NCI-H2227 treated with DMSO at 0.1 percent for 48 hours (cell line): ENCODE measurements at places on chromosomes 2 and 18.

DNA sequence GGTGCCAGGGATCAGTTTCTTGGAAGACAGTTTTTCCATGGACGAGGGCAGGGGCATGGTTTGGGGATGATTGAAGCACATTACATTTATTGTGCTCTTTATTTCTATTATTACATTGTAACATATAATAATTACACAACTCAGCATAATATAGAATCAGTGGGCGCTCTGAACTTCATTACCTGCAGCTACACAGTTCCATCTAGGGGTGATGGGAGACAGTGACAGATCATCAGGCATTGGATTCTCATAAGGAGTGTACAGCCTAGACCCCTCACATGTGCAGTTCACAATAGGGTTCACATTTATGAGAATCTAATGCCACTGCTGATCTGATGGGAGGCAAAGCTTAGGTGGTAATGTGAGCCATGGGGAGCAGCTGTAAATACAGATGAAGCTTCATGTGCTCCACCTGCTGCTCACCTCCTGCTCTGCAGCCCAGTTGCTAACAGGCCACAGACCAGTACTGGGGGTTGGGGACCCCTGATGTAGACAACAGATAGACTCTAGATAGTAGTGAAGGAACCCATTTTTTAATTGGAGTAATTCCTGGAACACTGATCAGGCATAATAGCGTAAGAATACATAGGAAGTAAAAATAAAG, 41.5 kb upstream of the MC4R start:
- DNase-seq: no peak

DNA sequence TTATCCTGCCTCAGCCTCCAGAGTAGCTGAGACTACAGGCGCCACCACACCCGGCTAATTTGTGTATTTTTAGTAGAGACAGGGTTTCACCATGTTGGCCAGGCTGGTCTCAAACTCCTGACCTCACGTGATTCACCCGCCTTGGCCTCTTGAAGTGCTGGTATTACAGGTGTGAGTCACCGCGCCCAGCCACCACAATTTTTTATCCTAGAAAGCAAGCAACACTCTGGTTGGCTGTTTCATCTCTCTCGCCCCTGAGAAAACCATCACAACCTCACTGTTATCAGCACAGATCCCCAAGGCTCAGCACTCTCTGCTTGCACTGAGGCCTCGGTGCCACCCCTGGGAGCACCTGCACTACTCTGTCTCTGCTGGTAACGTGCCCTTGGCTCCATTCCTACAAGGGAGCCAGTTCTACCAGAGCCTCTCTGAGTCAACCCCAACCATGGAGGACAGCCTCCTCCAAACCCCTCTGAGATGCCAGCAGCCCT, 134.8 kb upstream of the AGAP1 start:
- no peak for DNase-seq

DNA sequence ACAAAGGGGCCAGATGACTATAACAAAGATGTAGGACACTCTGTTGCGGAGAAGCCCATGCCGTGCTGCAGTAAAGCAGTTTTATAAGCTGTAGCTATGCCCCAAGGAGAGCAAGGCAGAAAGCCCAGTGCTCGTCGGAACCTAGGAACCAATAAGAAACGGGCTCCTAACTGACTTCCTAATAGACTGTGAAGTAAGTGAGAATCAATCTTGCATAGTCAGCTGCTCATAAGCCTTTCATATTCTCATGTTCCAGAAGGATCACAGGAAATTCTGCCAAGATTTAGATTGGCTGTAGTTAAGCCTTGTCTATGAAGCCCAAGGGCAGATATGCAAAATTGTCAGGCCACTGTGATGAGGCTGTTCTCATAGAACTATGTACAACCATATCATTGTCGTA, 98.4 kb downstream of the RTTN start:
- no peak for DNase-seq

DNA sequence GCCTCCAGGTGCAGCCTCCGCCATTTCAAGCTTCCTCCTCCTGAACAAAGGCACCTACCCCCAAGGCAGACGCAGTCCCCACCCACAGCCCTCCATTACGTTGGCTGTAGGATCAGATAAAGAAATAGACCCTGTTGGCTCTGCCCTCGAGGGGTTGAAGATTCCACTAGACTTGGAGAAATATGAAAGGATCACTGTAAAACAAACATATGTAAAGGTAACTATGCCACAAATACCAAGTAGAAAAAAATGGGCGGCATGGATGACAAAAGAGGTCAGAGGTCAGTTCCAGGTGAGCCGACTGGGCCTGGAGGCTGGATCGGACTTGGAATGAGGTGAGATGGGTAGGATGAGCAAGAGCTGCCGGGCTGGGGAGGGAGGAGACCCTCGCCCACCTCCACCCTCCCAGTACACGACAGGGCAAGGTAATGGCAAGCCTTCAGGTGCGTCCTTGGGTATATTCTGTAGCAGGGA, 84.8 kb upstream of the POMC start:
- no peak for DNase-seq
